Stomach (tissue), 19 donors: ENCODE measurements at places on chromosomes 4 and X.

GRCh38 chr4:57220734-57221133 lies 110.5 kb upstream of the IGFBP7 start:
- DNase-seq: no peak

- DNase-seq: peak; percentile 31
Measured at GRCh38 chr4:147924604-147925412, 192.9 kb downstream of the ARHGAP10 start.

GRCh38 chr4:98516441-98517217 lies 141.8 kb downstream of the TSPAN5 start:
- DNase-seq: no peak

DNA sequence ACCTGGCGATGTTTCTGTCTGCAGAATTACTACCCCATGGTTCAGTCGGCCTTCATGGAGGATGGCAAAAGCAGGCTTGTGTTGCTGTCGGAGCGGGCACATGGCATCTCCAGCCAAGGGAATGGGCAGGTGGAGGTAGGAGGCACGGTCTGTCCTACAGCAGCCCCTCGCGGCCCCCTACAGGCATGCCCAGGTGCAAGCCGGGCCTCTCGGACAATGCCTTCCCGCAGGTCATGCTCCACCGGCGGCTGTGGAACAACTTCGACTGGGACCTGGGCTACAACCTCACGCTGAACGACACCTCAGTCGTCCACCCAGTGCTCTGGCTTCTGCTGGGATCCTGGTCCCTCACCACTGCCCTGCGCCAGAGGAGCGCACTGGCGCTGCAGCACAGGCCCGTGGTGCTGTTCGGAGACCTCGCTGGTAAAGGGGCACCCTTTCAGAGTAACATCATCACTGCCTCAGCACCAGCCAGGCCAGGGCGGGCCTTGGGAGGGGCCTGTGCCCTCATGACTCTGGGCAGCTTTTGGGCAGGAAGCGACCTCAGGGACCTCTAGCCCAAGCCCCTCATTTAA lies 29.5 kb upstream of the MRFAP1 start:
- DNase-seq: no peak

GRCh38 chr4:40228497-40229365 lies 31.9 kb downstream of the RHOH start:
- DNase-seq: no peak

DNA sequence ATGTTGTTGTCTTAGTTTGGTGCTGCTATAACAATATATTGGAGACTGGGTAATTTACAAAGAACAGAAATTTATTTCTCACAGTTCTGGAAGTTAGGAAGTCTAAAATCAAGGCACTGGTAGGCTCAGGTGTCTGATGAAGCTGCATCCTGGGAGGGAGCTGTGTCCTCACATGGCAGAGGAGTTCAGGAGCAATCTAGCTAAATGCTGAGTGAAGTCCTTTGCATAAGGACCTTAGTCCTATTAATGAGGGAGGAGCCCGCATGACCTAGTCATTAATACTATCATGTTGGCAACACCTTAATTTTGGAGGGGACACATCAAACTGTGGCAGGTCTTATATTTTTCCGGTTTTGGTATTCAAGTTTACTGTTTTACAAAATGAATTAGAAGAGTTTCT lies 36.0 kb upstream of the NSUN7 start:
- DNase-seq: no peak

DNA sequence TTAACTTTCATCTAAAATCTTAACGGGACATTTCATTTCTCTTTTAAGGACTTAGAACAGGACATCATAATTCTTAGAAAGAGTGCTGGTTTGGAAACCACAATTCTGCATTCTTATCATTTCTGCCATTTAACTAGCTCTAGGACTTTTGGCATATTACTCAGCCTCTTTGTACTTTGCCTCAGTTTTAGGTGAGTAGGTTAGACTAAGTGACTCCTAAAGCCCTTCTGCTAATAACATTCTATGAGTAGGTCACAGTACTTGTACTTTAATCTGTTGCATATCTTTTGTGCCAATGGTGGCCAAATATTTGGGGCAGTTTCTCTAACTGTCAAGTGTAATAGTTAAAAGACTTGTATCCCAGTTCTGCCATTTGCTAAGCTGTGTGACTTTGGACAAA lies 115.4 kb upstream of the NUDT6 start:
- no peak for DNase-seq

DNA sequence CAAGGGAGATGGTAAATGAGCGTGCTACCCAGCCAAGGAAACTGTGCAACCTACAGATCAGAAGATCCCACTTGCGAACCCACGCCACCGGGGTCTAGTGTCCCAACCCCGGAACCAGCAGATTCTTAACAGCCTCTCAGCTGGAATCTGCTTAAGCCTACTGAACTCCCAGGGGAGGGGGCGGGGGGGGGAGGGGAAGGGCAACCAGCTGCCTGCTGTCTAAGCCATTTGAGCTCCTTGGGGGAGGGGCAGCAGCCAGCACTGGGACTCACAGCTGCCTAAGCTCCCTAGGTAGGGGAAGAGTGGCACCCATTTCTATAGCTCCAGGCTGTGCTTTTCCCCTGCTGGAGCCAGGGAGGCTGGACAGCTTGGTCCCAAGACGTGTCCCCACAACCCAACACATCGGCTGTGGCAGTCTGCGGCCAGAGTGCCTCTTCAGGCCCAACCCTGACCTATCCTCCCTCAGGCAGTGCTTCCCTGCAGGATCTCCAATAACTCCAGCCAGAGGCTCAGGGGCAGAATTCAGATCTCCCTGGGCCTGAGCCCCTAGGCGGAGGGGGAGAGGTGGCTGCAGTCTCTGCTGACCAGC lies 289.2 kb downstream of the LDB2 start:
- no peak for DNase-seq

GRCh38 chrX:123223859-123224258 lies 39.8 kb downstream of the GRIA3 start:
- no peak for DNase-seq

- DNase-seq: no peak
Measured at GRCh38 chr4:167724941-167725340, 367.4 kb upstream of the ANXA10 start.

DNA sequence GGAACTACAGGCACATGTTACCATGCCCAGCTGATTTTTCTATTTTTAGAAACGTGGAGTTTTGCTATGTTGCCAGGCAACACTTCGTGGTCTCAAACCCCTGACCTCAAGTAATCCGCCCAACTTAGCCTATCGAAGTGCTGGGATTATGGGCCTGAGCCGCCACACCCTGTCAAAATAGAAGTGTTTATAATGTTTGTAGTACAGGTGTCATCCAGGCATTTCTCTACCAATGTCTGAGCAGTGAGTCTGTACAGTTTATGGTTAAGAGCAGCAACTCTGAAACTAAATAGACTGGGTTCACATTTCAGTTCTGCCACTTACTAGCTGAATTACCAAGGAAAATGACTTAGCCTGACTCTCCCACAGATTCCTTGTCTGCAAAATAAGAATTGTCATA lies 460.4 kb upstream of the GALNT7 start:
- no peak for DNase-seq

- DNase-seq: no peak
Measured at GRCh38 chr4:111113591-111113990, 490.7 kb upstream of the PITX2 start.

DNA sequence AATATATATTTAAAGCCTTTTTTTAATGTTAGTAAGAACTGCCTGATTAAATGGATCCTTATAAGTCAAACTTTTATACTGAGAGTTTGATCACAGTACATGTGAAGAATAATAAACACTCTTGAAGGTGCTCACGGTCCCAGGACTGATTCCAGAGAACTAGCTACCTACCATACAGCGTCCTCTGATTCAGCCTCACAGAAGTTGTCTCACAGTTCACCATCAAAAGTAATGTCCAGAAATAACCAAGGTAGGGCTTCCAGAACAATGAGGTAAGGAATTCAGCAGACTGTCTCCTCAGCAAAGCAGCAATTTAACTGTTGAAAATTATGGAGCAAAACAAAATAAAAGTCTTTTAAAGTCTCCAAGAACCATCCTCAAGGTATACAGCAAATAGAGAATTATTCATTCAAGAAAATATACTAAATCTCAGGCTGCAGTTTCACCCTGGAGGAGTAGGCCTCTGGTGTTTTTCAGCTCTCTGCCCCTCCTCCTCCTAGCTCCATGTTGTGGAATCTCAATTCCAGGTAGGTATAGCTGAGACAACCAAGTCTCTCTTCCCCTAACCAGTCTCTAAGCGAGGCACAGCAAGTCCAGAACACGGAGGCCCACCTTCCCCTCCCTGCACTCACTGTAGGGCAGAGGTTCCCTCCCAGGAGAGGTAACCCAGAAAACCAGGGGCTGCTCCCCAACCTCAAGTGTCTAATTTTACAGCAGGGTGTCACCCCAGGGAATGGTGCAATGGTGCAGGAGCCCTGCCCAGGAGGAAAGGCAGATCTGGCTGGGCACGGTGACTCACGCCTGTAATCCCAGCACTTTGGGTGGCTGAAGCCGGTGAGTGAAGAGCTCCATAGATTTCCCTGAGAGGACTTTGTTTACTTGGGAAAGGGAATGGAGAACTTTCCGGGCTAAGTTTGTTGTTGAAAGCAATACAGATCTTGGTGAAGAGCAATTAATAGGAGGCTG lies 28.6 kb downstream of the FAM241A start:
- peak; percentile 31 for DNase-seq

DNA sequence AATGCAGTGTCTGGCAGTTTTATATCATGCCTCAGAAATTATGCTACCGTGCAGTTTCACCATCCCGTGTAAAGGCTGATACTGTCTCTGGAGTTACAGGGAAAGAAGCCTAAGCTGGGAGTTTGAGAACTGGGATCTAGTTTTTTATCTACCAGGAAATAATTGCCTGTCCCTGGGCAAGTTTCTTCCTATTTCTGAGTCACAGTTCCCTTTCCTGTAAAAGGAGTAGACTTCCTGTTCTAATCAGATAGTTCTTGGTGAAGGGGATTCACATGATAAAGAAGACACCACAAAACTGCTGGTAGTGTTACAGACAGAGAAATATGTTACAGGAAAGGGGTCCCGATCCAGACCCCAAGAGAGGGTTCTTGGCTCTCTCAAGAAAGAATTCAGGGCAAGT lies 17.1 kb downstream of the HERC3 start:
- DNase-seq: no peak

DNA sequence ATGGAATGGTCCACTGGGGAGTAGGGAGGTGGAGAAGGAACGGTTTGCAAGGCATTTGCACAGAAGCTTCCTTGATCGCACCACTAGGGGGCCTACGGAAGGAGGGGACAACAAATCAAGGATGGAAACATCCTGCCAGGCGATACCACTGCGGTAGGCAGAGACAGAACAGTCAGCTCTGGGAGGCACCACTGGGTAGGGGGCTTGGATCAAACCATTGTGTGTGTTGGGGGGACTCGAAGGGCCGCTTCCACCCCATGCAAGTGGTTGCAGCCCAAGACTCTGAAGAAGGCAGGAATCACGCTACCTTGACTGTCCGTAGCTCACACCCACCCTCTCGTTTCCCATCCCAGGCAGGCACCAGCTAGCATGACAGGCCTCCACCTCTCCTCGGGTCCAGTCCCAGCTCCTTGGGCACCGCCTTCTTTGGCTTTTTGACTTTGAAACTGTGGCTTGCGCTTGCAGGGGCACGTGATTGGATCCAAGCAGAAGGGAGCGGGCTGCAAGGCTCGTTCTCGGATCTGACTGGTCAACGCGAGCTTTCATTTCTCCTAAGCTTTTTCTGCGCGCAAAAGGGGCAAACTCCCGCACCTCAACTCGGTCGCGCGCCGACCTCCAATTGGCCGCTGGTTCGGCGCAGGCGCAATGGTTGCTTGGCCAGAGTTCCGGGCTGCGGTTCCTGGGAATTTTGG lies 28.4 kb downstream of the GAGE1 start:
- peak; percentile 27 for DNase-seq

GRCh38 chr4:28675582-28675981 lies 1814.9 kb downstream of the STIM2 start:
- no peak for DNase-seq

GRCh38 chr4:162586266-162586665 lies 422.5 kb upstream of the FSTL5 start:
- no peak for DNase-seq

DNA sequence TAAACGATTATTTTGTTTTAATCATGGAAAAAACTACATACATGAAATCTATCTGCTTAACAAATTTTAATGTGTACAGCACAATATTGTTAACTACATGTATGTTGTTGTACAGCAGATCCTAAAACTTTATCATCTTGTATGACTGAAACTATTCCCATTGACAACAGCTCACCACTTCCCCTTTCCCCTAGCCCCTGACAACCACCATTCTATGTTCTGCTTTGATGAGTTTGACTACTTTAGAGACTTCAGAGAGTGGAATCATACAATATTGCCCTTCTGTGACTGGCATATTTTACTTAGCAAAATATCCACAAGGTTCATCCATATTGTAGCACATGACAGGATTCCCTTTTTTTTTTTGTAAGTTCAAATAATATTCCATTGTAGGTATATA lies 185.9 kb downstream of the CFAP299 start:
- no peak for DNase-seq

DNA sequence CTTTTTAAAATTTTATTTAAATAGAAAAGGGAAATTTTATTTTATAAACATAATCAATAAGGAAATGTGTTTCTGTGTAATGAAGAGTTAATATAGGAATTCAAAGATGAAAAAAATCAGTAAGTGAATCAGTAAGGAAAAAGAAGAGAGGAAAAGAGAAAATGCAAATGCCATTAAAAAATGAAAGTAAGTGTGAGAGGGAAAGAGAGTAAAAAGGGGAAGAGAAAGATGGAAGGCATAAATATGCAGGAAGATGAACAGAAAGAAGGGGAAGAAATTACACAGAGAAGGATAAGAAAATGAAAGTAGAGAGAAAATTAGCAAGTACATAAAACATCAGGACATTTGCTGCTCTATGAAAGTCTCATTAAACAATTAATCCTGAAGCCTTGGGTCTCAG lies 349.9 kb downstream of the FSTL5 start:
- no peak for DNase-seq

DNA sequence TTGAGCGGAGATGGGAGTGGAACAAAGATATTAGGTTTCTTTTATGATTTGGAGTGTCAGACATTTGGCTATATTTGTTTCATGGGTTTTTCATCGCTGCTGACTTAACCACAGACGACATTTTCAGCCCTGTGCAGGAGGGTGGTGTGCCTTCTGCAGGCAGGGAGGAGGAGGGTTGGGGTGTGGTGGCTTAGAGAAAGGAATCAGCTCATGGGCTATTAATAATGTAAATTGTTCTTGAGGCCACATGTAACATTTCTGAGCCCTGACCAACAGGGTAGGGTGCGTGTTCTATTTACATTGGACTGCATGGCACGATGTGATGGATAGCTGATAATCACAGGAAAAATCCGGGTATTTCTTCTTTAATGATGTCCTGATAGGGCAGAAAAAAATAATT lies 67.6 kb downstream of the POLA1 start:
- DNase-seq: peak; percentile 8

DNA sequence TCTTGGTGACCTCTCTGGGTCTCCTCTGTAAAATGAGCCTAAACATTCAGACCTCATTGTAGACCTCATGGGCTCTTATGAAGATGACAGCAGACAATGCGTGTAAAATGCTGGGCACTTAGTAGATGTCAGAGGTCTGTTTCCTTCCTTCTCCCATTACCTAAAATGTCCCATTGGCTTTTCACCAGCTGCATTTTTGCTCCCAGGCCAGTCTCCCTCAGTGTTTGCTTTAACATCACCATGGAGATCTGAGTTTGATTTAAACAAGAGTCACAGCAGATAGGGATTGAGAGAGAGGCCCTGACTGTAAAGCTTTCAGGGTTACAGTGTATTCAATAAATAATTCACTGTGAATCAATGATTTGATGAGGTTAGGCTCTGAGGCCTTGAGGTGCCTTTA lies 24.3 kb downstream of the PSAPL1 start:
- DNase-seq: peak; percentile 88

- DNase-seq: no peak
Measured at GRCh38 chr4:55574252-55574651, 17.8 kb downstream of the PDCL2 start.

GRCh38 chr4:54099748-54100574 lies at the start of gene GSX2:
Gene GSX2, plus strand, starts transcription at chr4:54100163. Its CDS starts 182 bp downstream, at chr4:54100345.
- no peak for DNase-seq

GRCh38 chr4:86357608-86358007 lies 2.2 kb downstream of the MAPK10 start:
- DNase-seq: peak; percentile 27
